ENCODE measurements at places on chromosomes 2 and 18.

DNA sequence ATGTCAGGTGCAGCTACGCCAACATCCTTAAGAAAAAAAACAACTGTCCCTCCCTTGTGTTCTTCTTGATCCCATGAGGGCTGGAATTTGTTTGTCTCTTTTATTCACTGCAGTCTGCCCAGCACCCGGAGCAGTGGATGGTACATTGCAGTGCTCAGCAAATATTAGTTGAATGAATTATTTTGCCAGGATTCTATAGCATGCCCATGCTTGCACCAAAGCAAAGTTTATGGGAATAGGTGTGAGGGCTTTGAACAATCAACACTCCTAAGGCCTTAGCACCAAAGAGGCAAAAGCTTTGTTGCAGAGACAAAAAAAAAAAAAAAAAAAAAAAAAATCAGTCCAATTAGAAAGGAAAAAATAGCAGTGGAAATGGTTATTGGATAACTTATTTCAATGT, 28.7 kb upstream of the DCC start:
- no peak for DNase-seq

- no peak for DNase-seq
Measured at GRCh38 chr2:37326866-37327634, 2.4 kb upstream of the PRKD3 start.

GRCh38 chr2:6977113-6977741, 60.0 kb downstream of the RNF144A start:
- DNase-seq = no peak

DNA sequence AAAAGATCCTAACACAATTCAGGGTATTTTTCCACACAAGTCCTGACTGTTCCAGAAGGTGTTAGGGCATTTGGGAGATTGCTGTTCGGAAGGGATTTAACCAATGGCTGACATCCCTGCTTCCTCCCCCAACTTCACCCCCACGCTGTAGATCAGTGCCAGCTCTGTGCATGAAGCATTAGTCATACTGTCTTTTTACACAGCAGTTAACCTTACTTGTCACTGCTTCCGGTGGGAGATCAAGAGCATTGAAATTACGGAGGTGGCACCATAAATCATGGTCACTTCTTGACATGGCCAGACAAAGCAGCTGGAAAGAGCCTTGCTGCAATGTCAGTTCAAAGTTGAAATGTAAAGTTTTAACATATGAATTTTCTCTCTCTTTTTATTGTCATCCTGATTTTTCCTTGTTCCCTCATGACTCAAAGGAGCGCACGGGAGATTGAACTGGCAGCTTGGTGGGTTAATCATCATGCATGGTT, 70.2 kb downstream of the HRH4 start:
- DNase-seq = no peak

GRCh38 chr2:62738981-62739936, 33.7 kb downstream of the EHBP1 start:
- no peak for DNase-seq
